CD4-positive, alpha-beta T cell treated with Interleukin-6 at 100 ng/mL for 8 hours (primary cell): ENCODE measurements at places on chromosomes 2 and 18.

- peak; percentile 49 for DNase-seq
Observed at GRCh38 chr2:30208453-30208852, 22.9 kb upstream of the LBH start.

- DNase-seq, result no peak
Observed at GRCh38 chr2:108460345-108461037, 11.5 kb downstream of the GCC2 start.

DNA sequence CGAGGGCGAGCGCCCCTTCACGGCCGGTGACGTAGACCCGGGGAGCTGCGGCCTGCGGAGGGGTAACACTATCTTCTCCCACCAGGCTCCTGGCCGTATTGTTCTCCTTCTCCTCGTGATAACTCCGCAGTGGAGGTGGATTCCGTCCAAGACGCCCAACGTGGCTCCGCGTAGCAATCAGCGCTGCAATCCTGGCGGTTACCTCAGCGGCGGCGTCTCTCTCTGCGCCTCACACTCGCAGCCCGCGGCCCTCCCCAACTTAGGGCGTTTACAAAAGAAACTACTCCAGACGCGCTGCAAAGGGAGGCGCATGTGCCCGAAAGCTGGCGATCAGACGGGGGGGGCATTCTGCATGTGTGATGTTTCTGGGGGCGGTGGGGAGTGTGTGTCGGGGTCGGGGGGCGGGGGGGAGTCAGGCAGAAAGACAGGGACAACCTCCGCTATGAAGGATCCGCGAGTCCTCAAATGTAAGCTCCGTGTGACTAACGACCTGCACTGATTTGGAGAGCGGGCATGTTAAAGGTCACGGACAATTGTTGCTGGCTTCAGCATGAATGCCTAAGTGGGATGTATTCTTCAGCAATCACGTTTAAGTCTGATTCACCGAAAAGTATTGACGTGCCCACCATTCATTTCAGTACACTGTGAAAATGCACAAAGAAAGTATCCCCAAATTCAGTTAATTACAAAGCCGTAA lies 1.3 kb upstream of the ZNF516 start:
- DNase-seq, result no peak

DNA sequence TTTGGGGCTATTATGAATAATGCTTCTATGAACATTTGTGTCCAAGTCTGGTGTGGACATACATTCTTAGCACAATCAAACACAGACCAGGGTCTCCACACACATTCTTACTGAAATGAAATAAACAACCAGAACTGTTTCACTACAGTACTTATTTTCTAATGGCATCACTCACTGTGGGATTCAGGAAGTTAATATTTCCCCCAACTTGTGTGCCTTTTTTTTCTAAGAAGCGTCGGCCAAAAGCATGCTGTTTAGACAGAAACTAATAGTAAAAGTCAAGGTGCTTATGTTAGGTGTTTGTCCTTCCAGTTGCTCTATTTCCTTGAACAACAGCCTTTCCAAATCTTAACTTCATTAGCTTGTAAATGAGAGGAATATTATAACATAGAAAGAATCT lies 117.6 kb downstream of the DOCK10 start:
- no peak for DNase-seq

- DNase-seq, result no peak
Observed at GRCh38 chr2:186925514-186925913, 76.5 kb upstream of the ZSWIM2 start.

DNA sequence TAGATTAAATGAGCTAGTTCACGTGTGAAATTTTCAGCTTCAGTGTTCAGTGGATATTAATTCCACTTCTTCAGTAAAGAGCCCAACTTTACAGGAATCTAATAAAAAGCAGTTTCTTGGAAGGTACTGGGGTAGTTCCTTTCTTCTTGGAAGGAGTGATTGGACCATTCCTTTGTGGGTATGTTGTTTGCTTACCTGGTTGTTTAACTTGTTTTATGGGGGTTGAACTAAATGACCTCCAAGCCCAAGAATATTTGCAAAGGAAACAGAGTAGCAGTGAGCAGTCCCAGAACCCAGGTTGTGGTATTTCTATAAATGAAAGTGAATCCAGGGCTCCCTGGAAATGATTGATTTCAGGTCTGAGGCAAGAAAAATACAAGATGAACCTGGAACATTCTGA lies 31.4 kb downstream of the KCNJ13 start:
- DNase-seq, result no peak

DNA sequence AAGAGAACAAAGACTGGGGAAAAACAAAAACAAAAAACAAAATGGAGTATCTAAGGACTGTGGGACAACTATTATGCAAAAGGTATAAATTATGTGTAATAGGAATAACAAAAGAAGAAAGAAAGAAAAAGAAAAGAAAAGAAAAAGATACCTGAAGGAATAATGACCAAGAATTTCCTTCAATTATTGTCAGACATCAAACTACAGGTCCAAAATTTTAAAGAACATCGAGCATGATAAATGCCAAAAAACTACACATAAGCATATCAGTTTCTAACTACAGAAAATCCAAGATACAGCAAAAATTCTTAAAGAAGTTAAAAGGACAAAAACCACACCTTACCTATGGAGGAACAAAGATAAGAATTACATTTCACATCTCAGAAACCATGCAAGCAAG lies 93.0 kb downstream of the SPIRE1 start:
- DNase-seq, result no peak

DNA sequence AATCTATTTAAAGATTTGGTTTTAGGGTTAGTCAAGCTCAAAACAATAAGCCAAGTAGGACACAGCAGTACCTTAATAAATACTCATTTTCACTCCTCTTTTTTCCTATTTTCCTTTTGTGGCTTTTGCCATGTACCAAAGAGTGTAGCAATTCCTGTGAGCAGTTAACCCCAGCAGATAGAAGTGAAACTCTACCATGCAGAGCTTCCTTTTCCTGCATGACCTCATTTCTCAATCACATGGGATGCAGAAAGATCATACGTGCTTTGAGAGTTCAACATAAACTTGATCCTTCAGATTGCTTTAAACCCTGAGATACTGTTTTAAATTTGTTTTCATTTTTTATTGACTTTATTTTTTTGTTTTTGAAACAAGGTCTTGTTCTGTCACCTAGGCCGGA lies 99.1 kb upstream of the ARHGAP15 start:
- DNase-seq, result no peak

GRCh38 chr2:241329669-241330615 lies 14.2 kb downstream of the SEPTIN2 start:
- no peak for DNase-seq

DNA sequence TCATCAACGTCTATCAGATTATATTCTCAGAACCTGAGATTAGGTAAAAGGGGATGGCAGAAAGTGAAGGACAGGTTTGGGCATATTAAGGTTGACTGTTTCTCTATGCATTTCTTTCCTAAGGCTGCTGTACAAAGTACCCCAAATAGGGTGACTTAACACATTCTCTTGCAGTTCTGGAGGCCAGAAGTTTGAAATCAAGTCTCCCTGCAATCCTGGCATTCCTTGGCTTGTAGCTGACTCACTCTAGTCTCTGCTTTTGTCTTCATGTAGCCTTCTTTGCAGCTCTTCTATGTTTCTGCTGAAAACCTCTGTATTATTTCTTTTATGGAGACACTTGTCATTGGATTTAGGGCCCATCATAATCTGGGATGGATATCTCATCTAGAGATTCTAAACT lies 364.3 kb downstream of the PLCL1 start:
- DNase-seq, result no peak

DNA sequence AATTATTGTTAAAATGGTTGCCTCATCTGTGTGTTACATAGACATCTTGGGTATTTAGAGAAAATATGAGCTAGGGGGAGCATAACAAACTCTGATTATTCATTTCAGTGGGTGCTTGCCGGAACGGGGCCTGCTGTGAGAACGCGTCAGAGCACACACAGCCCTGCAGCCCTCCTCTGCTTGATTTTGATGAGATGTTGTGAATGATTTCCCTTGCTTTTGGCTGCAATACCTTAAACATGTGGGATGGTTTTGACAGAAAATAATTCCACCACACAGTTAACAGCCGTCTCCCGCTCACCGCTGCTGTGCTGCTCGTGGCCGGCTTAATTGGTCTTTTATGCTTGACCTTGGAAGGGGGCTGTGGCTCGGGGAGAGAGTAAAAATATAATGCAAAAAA lies 49.9 kb upstream of the TXNDC2 start:
- DNase-seq, result no peak

DNA sequence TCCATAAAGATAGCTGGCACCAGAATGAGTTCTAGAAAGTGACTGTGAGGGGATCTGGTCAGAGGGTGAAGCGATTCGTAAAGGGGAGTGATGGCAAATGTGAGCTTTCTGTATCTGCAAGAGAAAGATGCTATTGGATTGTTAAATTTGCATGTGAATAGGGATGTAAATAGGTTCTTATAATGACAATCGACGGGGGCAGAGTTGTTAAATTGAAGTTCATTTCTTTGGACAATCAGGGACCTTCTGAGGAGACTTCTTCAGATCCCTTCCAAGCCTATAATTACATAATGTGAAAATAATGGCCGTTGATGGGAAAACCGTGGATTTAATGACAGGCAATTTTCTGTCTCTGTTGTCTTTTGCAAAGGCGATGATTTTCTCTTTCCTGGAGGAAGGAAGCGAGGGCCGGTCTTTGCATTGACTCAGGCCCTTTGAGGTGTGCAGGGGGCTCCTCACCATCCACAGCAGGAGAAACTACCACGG lies 52.2 kb upstream of the TMEM18 start:
- no peak for DNase-seq

DNA sequence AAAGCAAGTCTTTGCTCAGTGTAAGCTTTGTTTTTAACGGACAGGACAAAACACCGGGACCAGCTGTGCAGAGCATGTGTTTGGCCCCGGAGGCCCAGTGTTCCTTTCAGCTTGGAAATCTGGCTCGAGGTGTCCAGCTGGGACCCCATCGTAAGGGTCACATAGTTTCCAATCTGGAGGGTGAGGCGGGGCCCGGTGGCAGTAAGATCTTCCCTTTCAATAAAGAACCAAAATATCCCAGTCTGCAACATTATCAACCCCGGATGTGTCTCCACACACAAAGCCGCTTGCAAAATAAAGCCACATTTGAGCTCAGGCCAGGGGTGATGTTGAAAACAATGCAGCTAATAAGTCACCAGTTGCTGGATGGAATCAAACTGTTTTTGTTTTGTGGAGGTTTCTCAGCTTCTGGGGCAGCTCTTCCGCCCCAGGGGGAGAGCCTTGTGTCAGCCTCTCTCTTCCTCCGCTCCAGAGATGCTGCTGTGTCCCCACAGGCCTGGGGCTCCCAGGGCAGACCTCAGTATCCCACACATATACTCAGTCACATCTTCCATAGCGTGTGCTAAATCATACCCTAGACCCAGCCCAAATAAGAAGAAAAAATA lies 138.6 kb upstream of the GLI2 start:
- DNase-seq, result no peak

DNA sequence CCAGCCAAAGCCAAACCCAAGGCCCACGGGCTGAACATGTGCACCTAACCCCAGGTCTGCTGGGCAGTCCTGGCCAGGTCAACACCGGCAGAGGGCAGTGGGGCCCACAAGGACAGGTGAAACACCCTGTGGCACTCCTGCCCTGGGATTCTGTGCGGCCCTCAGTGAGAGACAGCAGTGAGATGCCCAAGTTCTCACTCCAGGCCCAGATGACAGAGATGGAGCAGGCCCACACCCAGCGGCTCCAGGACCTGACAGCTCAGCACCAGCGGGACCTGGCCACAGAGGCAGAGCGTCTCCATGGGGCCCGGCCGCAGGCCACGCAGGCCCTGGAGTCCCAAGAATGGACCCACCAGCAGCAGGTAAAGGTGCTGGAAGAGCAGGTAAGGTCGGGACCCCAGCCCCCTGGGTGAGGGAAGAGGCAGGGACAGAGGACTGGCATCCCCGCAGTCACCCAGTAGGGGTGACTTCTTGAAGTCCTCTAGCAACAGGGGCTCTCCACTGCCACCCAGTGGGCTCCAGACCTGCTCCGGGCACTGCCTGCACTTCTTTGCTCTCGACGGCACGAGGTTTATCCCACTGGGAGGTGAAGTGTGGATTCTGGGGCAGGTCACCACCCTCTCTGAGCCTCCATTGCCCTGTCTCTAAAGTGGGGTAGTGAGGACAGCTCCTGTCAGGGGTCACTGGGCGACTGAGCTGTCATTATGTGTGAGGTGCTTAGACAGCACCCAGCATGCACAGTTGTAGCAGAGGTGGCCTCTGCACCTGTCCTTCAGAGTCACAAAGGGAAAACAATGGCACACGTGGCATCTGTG lies 8.8 kb upstream of the SNED1 start:
- DNase-seq, result no peak

DNA sequence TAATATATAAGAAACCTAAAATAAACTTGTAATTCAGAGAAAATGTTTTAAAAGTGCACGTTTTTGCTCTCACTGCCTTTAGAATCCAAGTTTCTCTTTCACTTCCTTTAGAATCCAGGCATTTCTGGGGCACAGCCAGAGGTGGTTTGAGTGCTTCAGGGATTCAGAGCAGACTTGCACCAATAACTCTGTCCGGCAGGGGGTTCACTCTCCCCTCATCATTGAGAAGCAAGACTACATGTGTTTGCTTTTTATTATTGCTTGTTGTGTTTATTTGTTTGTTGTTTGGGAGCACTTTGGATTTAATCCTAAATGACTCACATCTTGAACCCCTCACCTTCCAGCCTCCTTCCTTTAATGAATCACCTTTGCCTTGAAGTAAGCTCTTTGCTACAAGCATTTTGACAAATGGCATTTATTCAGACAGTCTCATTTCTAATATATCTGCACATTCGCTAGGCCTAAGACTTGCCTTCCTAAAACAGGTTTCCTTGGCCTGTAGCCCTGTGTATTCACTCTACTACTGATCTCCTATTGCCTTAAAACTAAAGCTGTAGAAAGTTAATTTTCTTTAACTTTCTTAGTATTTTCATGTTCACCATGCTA lies 233.5 kb upstream of the ATP5MC3 start:
- DNase-seq, result no peak

GRCh38 chr18:48997985-48998831 lies 47.4 kb upstream of the SMAD7 start:
- DNase-seq, result no peak

DNA sequence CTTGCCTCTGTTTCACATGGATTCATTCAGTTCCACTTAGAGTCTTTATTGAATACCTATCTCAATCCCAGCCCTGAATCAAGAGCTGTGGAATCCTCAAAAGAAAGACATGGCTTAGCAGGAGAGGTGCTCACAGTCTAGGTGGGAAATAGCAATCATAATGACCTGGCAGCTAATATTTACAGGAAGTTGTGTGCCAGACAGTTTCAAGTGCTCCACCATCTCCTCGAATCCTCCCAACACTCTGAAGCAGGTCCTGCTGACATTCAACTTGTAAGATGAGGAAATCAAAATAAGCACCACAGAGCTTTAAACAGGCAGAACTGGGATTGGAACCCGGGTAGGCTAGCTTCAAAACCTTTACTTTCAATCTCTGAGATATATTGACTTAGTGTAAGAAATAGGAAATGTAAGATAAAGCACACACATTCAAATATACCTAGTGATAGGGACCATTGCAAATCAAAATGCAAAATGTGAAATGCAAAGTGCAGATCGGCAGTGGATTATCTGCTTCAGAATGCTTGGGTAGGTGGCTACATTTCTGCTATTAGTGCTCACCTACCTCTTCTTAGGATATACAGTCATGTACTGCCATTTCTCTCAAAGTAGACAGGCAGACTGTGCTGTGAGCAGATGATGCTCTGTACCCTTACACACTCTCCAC lies 182.0 kb downstream of the PRKCE start:
- DNase-seq, result no peak
